ENCODE measurements at places on chromosomes 1 and 21.

DNA sequence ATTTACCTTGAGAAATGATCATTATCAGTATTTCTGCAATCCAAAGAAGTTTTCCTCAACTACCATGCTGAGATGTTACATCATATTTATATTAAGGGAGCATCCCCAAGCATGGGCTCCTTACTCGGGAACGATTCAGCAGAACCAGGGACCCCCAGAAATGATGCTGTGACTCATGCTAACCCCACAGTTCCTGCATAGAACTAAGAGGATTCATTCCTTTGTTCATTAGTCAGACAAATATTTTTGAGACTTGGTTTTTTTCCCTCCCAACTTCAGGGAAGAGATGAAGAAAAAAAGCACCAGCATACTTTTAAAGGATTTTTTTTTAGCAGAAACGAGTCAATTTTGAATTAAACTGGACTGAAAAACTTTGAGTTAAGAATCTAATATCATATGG is 49.2 kb upstream of the COL24A1 start:
- DNase-seq, result no peak

DNA sequence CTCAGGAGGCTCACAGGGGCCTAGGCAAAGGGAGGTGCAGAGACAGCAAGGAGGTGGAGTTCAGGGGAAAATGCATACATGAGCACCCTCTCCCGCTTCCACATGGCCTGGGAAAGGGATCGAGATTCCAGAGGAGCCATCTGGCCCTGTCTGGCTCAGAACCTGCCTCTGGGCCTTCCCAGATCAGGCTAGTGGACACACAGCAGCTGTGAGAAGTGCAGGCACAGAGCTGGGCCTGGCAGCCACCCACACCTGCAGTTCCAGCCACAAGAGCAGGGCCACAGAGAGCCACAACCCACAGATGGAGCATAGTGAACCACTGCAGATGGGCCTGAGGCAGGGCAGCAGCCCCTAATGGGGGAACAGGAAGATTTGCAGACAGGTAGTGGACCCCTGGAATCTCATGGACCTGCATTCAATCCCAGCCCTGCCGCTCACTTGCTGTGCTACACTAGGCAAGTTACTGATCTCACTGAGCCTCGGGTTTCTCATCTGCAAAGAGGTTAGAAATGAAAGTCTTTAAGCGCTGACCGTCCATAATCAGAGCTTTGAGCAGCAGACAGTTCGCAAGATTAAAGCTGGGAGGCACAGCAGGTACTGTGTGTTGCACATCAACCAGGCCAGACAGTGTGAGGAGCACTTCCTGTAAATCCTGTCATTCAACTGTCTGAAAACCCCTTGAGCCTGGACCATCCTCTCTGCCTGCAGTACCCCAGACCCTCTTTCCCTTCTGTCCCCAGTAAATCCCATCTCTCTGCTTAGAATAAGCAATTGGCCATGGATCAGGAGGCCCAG is 58.0 kb downstream of the MATN1 start:
- DNase-seq, result no peak

DNA sequence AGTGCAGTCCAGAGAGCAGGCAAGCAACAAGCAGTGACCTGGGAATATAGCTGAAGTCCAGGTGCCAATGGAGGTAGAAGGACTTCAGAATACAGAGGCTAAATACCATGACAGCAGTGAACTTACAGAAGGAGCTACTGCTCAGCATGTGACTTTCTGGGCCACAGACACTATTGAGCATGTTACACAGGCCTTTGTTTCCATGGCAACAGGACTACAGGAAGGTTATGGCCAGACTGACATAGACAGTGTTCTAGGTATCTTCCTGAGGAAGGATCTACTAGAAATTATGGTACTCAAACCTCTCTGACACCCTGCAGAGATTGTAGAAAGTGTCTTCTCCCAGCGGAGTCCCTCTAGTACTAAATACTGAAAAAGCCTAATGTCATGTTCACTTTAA is 11.0 kb downstream of the OR2M5 start:
- DNase-seq, result no peak

DNA sequence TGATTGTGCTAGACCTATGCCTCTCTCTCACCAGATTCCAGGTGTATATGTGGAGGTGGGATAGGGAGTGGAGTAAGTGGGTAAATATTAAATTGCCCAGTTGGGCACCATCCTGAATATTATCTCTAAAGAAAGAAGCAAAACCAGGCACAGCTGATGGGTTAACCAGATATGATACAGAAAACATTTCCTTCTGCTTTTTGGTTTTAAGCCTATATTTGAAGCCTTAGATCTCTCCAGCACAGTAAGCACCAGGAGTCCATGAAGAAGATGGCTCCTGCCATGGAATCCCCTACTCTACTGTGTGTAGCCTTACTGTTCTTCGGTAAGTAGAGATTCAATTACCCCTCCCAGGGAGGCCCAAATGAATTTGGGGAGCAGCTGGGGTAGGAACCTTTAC is at the start of gene FCER1A:
Gene FCER1A, plus strand, starts transcription at position 242 of the 400 bp plus-strand sequence. Its CDS starts 29 bp downstream, at position 271.
- no peak for DNase-seq

DNA sequence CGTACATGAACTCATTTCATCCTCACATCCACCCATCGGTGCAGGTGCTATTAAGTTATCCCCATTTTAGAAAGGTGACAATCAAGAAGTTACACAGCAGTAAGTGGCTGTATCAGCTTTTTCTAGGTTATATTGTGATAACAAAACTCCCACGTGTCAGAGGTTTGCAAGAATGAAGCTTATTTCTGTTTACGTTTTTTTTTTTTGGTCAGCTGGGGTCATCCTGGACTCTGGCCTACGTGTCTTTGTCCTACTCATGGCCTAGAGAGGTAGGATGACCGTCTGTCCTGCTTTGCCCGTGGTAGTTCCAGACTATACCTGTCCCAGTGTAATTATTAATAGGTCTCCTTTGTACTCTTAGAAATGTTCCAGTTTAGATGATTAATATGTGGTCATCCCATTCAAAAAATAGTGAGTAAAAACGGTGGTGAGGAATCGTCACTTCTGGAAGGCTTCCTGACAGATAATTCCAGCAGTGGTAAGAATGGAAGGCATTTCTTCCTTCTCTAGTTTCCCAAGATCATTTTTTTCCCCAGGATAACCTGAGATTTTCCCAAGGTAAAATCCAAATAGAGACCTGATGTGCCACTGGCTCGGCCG is 64.2 kb upstream of the KIF26B start:
- DNase-seq, result no peak

DNA sequence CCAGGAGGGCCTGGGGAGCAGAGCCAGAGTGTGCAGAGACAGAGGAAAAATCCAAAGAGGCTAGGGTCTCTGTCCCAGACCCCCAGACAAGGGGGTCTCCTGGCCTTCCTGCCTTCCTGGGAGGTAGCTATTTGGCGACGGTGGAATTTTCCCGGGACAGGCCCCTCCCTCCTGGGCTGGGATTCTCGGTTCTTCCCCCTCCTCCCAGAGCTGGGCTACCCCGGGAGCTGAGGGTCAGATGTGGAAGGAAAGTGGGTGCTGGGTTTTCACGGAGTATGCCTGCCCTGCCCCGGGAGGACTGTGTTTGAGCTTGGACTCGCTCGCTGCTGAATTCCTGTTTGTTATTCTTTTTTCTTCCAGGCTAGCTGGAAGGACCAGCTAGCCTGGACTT is 759 bp downstream of the AMPD2 start:
- DNase-seq, result peak; percentile 25

DNA sequence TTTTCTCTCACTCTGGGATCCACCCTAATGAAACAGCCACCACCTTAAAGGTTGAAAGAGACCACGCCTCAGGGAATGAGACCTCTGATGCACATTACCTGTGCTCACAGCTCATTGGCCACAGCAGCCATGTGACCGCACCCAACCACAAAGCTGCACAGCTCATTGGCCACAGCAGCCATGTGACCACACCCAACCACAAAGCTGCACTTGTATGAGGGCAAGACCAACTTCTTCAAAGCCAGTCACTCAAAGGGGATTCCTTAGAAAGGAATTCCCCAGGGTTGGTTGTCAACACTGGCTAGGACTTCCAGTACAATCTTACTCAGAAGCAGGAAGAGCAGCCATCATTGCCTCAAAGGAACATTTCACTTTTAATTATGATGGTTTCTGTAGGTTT is 43.6 kb upstream of the PDE9A start:
- no peak for DNase-seq

- no peak for DNase-seq
Measured at GRCh38 chr1:198919667-198920398, 281.0 kb downstream of the PTPRC start.

DNA sequence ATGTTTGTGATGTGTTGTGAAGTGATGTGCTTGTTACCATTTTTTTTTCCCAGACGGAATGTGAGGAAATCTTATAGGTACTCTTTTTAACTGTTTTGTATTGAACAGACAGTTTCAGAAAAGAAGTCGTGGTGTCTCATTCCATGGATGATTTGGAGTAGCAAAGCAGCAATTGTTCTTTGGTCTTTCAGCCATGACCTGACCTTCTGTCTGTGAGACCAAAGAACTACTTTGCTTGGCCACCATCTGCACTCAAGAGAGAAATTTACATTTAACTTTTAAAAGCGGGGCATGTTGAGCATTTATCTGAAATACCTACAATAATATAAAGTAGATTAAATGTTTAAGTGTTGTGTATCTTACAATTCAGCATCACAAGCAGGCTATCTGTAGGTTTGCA is 90.2 kb downstream of the SDCCAG8 start:
- no peak for DNase-seq

GRCh38 chr21:44433791-44434567 is 21.3 kb upstream of the LRRC3 start:
- no peak for DNase-seq

GRCh38 chr21:16418226-16418625 is 688.4 kb downstream of the USP25 start:
- DNase-seq, result no peak

DNA sequence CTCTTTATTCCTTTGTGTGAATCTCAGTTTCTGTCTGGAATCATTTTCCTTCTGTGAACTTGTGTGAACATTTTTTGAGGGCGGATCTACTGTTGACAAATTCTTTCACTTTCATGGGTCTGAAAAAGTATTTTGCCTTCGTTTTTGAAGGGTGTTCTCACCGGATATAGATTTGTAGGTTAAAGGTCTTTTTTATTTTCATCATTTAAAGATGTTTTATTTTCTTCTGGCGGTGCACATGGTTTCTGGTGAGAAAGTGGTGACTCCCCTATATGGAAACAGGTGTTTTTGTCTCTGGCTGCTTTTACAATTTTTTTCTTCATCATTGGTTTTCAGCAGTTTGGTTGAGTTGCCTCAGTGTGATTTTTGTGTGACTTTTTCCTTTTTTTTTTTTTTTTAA is 94.9 kb downstream of the DYRK1A start:
- no peak for DNase-seq

DNA sequence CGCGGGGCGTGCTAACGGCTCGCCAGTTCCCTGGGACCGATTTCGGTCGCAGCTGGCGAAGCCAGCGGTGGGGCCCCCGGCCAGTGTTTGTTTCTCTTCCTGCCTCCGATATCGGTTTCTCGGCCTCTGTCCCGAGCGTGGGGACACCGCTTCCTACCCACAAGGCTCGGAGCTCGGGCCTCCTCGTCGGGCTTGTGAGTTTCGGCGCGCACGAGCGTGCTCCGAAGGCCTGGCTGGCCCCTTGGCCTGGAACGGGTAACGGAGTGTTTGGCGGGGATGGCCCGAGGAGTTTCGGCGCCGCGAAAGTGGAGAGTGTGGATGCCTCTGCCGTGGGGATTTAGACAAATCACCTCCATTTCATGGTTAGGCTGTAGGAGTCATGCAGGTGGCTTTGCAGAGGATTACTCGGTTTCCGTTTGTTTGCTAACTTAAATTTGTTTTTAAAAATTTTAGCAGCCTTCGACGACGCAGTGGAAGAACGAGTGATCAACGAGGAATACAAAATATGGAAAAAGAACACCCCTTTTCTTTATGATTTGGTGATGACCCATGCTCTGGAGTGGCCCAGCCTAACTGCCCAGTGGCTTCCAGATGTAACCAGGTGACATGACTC is 559 bp downstream of the RBBP4 start:
- no peak for DNase-seq

DNA sequence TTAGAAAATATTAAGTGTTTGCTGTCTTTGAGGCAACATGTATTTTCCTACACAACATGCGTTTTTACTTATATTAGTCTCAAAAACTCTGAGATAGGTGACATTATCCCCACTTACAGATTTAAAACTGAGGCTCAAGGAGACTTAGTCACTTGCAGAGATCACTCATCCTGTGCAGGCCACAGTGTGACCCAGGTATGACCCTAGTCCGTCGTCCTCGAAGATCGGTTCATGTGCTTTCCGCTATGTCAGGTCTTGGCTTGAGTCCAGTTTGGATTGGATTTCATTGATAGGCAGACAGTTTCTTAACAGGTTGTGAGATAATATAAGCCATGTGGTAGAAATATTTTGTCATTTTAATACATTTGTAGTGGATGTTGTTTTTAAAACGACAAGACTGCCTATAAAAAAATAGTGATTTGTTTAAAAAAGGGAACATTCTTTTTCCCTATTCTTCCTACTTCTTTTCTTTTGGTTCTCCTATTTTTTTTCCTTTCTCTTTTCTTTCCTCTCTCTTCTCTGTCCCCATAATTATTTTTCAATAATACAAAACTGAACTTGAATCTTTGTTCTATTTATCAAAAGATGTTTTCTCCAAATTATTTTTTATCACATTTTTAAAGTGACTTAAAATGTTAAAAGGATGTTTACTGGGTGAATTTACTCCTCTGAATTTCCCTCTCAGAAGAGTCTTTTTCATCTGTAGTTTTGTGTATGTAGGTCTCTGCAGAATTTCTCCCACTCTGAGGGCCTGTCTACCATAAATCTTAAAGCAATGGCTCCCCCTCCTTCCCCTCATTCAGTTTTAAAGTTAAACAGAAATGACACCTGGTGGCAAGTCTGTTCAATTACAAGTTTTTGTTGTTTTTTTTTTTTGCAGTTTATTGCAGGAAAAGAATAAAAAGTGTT is 81.8 kb downstream of the PHTF1 start:
- DNase-seq, result peak; percentile 32

DNA sequence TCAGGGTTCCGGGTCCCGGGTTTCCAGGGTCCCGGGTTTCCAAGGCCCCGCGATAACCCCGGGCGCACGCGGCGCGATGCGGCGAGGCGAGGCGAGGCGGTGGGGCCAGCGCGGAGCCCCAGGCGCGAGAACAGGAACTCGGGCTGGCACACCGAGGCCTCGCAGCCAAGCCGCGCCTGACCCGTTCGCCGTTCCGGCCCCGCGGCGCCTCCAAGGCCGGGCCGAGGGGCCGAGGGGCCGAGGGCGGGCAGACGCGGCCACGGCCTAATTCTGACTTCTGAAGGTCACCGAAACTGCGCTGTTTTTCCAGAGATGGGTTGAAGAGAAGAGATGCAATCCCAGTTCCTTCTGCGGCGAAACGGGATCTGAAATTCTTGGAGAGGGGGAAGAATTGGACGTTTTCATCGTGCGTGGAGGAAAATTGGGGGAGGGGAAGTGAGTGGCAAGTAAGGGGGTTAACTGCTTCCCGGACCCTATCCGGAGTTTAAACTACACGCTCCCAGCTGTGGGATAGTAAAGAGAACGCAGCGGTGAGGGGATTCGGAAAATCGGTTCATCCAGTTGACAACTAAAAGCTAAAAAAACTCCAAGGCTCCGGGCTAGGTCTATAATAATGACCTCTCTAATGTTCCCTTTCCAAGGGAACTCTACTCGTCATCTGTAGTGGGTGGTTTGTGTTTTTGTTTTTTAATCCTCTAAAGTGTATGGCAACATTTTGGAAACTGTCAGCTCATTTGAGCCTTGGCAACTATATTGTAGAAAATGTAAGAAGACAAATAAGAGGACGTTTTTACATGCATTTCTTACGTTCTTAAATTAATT is 8.2 kb downstream of the TBX15 start:
- DNase-seq, result no peak
